ENCODE measurements at places on chromosomes 12 and 14. TPM values are rescaled to one million over a fixed set of nuclear protein-coding genes. Genes with fewer than 3 reads are reported as not detected.

GNB3 gene
- total RNA-seq: 1.0 TPM

FGF6 gene
- not detected for total RNA-seq

LBHD2 gene
- total RNA-seq: not detected

CCND2 gene
- total RNA-seq: 98.0 TPM

HEBP1 gene
- total RNA-seq: 6.9 TPM

DNA sequence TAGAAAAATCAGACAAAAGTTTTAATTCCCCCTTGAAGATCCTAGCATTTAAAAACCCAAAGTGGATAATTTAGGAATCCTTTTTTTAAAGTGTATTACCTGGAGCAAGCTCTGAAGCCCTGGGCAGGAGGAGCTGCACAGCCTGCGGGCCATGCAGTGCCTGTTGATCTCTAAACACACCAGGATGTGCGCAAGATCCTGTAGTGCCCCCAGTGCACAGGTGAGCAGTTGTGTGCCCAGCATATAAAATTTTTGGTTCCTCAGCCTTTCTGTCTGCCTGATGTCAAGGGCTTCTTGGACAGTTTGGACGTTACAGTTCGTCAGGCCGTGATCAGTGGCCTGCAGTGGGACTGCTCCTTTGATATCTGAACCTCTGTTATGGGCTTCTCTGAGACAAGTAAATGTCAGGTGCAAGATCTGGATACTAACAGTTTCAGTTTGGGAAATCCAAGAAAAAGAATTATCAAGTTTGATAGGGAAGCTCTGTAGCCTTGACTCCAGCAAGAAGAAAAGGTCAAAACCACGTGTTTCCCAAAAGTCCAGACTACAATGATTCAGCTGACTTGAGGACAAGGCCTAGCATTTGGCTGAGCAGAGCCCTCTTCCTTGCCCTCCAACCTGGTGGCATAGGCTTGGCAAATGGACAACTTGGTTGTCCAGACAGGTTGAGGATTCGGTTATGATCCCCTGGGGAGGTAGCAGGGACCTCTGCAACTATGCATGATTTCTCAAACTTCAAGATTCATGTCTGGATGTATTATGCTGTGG is 1.0 kb downstream of the ATXN7L3B start:
- DNase-seq: no peak

DNA sequence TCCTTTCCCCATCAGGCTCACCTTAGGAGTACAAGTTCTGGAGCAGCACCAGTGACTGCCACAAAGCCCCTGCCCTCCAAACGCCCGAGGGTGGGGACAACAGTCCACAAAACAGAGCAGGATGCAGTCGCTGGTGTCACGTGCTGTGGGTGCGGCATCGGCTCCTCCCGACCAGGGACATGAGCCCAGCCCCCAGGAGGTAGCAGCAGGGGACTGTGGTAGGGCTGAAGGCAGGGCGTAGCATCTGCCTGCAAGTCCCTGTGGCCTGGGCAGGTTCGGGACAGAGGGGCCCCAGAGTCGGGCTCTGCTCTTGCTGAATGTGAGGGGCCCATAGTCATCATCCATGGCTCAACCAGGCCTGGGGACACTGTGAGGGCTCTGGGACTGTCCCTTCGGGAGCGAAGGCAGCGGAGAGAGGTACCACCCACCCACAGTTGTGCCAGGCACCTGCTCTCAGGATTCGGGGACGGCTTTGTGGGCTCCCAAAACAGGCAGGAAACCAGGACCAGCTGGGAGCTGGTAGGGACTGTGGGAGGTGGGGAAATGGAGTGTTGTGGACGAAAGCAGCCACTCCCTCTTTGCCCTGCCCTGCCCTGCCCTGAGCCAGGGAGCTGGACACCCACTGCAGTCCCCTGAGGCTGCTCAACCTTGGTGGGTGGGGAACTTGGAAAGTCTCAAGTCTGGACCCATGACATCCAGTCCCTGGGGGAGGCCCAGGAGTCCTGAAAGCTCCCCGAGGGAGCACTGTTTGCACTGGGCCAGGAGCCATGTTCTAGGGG is 30.7 kb downstream of the FBRSL1 start:
- DNase-seq: no peak

- DNase-seq: no peak
Measured at GRCh38 chr14:86510491-86510890, 980.5 kb downstream of the FLRT2 start.

GRCh38 chr12:64269161-64269560 is 47.1 kb upstream of the KICS2 start:
- DNase-seq: no peak

- DNase-seq: no peak
Measured at GRCh38 chr12:57628280-57629191, 4.5 kb downstream of the B4GALNT1 start.

All from H4 (cell line).